ENCODE measurements at places on chromosomes 1 and 21. TPM values are rescaled to one million over a fixed set of nuclear protein-coding genes. Genes with fewer than 3 reads are reported as not detected.

Gene SPRR2G
- not detected for total RNA-seq

Gene ADIPOR1
- total RNA-seq = 121 TPM

Gene RGL1
- total RNA-seq = 15.1 TPM

Gene CLCA4
- not detected for total RNA-seq

Gene ZNF695
- total RNA-seq = 1.3 TPM

Gene FAM151A
- total RNA-seq = not detected

Gene DDR2
- 240 TPM for total RNA-seq

Gene PRRX1
- 145 TPM for total RNA-seq

Gene TRAF3IP3
- total RNA-seq = not detected

Gene CELA2A
- not detected for total RNA-seq

Gene NPHP4
- 6.5 TPM for total RNA-seq

Gene CATSPERE
- total RNA-seq = 0.45 TPM

Gene SMYD3
- total RNA-seq = 37.3 TPM

Gene KIF26B
- 7.6 TPM for total RNA-seq

Gene TFF3
- total RNA-seq = not detected

Gene GBP7
- not detected for total RNA-seq

Gene TAL1
- not detected for total RNA-seq

Gene PROK1
- total RNA-seq = not detected

Gene HJV
- total RNA-seq = not detected

Gene TMEM125
- not detected for total RNA-seq

Gene HSD3B2
- total RNA-seq = not detected

Gene CACNA1S
- total RNA-seq = not detected

Gene NECTIN4
- not detected for total RNA-seq

Gene KLHDC9
- 1.5 TPM for total RNA-seq

Gene OVAAL
- not detected for total RNA-seq

Gene KCNJ6
- total RNA-seq = not detected

Gene PDE4DIP
- total RNA-seq = 103 TPM

Gene OR10Z1
- not detected for total RNA-seq

Gene OR2T4
- not detected for total RNA-seq

Gene CD1B
- total RNA-seq = not detected

Gene KDF1
- total RNA-seq = not detected

Gene ABCA4
- total RNA-seq = 0.05 TPM

Gene FAM72A
- total RNA-seq = 7.6 TPM

Gene CFAP74
- total RNA-seq = not detected

Gene C1QC
- not detected for total RNA-seq

Gene PODN
- total RNA-seq = 12.0 TPM

Gene TTC34
- total RNA-seq = 0.22 TPM

Gene PCBP3
- not detected for total RNA-seq

Gene CHIA
- not detected for total RNA-seq

Gene TBX19
- 0.39 TPM for total RNA-seq

Gene THEM5
- not detected for total RNA-seq

Gene S100A14
- total RNA-seq = not detected

Gene SPRR1A
- total RNA-seq = not detected

Gene DPT
- total RNA-seq = not detected

Gene OXCT2
- 0.81 TPM for total RNA-seq

Gene SELE
- not detected for total RNA-seq

Gene KPRP
- not detected for total RNA-seq

Gene MAP1LC3C
- total RNA-seq = not detected

Gene CRP
- not detected for total RNA-seq

Gene PTGFRN
- 0.14 TPM for total RNA-seq

Gene KIFAP3
- 19.6 TPM for total RNA-seq

Gene GPR61
- total RNA-seq = 0.12 TPM

Gene CNR2
- not detected for total RNA-seq

Gene ERICH3
- total RNA-seq = not detected

Gene NCSTN
- total RNA-seq = 173 TPM

Gene SERPINC1
- 0.29 TPM for total RNA-seq

All from HFFc6 (cell line).